Astrocyte of the spinal cord (primary cell): ENCODE measurements at places on chromosomes 5 and 9.

DNA sequence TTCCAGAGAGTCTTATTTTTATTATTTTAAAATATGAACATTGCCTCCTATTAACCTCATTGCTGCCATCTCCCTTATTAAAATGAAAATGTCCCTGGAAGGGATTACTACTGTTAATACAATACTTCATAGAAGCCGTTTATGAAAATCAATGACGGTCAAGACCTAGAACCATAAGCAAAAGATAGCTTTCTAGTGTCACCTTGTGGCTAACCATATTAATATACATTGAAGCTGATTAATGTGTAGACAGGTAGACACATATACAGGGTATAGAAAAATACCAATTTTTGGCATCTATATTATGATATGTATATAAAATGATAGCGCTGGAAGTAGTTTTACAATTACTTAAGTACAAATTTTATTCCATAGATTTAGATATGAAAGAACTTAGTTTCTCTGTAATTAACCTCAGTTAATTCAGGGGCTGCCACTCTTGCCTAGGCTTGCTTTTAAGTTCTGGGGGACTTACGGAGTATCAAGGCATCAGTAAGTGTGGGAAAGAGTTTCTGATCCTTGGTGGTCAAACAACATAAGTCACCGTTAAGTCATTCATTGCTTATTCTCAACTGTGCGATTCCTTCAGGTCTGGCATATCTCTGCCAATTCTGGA lies 2.5 kb upstream of the YTHDC2 start:
- DNase-seq = peak; percentile 55

DNA sequence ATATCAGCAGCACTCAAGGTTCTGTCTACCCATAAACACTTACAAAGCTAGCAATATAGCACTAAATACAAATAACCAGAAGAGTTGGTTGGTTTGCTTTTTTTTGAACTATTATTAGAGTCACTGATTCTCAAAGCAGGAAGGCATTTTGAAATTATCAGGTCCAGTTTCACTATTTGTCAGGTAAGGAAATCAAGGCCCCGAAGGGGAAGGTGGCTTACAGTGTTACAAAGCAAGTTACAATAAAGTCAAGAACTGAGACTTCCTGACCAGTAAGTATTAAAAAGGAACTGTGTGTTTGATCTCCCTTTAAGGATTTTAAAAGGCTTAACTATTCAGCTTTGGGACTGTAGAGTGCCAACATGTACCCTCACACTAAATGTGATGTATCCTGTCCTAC lies 10.8 kb downstream of the C5orf15 start:
- DNase-seq = no peak

- no peak for DNase-seq
Measured at GRCh38 chr5:170265522-170265921, 32.1 kb downstream of the LCP2 start.

- no peak for DNase-seq
Measured at GRCh38 chr5:53291528-53291927, 182.0 kb upstream of the MOCS2 start.

DNA sequence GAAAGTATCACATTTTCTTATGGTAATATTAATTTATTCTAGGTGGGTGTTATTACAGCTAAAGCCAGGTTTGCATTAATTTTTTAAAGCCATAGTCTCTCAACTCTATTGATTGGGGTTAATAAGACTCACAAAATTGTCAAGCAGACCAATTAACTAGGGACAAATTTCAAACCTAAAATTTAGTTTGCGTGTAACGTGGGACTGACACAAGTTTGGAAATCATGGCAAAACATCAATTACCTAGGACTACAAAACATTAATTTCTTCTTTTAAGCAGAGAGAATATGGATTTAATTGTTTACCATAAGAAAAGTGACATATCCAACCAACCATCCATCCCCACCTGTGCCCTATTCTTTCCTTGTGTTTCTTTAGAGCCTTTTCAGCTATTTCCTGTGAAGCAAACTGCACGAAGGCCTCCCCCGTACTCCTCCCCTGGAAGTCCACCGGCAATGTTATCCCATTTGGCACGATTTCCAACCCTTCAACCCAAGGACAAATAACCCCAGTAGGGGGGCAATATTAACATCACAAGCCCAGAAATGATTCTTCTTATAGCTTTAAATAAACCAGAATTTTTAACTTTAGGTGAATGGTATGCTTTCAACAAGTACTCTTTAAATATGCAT lies 4.4 kb downstream of the HNRNPH1 start:
- no peak for DNase-seq

- DNase-seq = peak; percentile 28
Measured at GRCh38 chr9:72633966-72634365, 112.6 kb downstream of the TMC1 start.

DNA sequence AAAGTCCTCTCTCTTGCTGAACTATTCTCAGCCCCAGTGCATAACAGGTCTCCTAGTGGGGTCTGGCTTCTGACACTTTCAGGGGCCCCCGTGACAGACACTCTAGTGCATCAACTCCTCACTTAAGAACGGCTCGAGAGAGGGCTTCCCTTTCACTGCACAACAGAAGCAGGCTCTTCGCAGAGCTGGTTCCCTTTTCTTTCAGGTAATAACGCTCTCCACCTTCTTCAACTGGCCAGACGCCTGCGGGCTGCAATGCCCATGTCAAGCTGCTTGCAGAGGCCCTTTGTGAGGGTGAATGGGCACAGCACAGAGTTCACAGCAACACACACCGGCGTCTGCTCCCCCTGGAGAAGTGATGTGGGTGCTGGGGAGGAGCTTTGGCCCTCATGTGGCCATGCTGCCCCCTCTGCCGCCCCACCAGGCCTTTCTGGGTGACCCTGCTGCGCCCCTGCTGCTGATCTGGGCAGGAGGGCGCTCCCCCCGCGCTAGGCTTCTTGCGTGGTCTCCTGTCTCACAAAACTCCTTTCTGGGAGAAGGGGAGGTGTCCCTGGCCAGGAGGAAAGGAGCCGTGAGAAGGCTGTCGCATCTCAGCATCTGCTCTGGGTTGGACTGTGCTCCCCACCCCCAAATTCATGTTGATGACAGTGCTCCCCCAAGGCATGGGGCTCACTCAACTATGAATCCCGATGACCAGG lies 2.4 kb downstream of the MRPL36 start:
- DNase-seq = no peak

DNA sequence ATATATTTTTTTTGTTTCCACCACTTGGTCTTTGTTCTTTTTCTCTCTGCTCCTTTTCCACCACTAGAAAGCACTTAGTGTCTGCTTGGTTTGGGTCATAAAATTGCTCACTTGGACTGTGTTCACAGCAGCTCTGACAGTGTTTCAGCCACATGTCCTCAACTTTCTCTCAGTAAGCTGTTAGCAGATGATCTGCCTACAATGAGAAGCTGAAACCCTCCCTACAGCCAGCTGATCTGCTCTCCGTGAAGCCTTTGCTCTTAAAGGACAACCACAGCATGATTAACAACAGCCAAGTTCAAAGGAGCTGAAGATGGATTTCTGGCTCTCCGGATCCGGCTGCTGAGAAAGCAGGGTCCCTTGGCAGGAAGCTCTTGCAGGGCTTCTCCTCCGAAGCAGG lies 31.6 kb downstream of the PRLR start:
- DNase-seq = peak; percentile 17

DNA sequence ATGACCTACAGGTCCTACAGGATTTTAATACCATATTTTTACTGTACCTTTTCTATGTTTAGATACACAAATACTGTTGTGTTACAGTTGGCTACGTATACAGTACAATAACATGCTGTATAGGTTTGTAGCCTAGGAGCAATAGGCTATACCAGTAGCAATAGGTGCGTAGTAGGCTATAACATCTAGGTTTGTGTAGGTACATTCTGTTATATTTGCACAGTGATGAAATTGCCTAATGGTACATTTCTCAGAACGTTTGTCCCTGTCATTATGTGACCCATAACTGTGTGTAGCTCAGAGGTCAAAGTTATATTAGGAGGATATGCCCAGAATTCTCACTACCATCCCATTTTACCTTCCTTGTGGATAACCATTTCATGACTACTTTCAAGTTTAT lies 59.7 kb downstream of the NIPBL start:
- DNase-seq = no peak

DNA sequence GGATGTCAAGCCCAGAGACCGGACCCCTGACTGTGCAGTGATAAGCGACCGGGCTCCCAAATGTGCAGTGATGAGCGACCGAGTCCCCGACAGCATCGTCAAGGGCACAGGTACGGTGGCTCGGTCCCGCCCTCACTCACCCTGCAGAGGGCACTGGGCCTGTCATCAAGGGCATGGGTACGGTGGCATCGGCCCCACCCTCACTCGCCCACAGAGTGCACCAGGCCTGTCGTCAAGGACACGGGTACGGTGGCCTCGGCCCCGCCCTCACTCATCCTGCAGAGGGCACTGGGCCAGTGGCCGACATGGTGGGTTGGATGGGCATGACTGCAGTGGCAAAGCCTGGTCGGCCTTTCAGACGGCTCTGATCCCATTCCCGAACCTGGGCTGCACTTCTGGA lies 9.7 kb upstream of the LRRC14B start:
- DNase-seq = no peak

GRCh38 chr5:65299861-65300260 lies 181.9 kb downstream of the ADAMTS6 start:
- peak; percentile 77 for DNase-seq

DNA sequence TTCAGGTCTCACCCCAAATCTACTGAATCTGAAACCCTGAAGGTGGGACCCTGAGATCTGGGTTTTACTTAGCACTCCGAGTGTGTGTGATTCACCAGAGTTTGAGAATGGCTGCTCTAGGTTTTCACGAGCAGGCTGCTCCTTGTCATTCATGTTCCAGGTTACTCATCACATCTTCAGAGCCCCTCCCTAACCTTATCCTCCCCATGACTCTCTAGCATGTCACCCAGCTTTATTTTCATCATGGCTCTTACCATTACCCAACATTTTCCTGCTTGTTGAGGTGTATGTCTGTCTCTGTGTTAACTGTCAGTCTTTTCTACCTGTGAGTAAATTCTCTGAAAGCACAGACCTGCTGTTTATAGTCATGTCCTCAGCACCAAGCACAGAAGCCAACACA lies 319.2 kb downstream of the NSG2 start:
- no peak for DNase-seq

- no peak for DNase-seq
Measured at GRCh38 chr5:141701360-141702119, 19.5 kb upstream of the ARAP3 start.

- peak; percentile 85 for DNase-seq
Measured at GRCh38 chr5:59174248-59174844, 591.5 kb downstream of the RAB3C start.

- DNase-seq = no peak
Measured at GRCh38 chr5:172999974-173000373, 16.4 kb downstream of the ATP6V0E1 start.

DNA sequence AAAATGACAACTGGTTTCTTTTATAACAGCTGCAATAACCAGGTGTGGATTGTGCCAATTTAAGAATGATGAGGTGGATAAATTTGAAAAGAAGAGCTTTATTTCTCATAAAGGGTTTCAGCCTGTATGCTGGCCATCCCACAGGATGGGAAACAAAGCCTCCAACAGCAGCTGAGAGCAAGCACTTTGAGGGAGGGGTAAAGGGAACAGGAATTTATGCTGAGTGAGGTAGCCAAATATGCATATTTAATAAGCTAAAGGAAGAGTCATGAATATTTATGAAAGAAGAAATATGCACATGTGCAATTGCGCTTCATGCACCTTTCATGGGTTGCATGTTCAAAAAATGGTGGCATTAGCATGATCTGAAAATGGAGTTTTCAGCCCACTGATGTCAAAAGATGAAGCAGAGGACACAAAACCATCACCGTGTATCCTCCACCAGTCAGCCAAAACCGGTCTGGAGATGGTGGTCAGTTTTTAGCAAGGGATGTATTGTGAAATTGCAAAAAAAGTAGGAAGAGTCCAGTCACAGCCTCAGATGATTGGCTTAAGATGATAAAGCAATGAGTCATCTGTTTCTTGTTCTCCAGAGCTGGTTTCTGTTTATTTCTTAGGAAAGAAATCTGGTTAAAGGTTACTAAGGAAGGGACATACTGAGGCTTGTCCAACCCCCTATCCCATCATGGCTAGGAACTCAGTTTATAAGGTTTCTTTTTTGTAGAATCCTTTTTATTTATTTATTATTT lies 47.9 kb downstream of the DEPDC1B start:
- peak; percentile 82 for DNase-seq

DNA sequence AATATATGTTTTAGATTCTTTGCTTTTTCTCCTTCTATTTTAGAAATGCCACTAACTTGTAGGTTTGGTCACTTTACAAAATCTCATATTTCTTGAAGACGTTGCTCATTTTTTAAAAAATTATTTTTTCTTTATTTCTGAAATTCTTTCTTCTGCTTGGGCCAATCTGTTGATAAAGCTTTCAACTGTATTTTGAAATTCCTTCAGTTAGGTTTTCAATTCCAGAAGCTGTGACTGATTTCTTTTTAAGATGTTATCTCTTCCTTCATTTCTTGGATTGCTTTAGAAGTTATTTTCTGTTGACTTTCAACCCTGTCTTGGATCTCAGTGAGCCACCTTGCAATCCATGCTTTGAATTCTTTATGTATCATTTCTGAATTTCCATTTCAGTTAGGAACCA lies 64.2 kb downstream of the SLC25A46 start:
- no peak for DNase-seq

DNA sequence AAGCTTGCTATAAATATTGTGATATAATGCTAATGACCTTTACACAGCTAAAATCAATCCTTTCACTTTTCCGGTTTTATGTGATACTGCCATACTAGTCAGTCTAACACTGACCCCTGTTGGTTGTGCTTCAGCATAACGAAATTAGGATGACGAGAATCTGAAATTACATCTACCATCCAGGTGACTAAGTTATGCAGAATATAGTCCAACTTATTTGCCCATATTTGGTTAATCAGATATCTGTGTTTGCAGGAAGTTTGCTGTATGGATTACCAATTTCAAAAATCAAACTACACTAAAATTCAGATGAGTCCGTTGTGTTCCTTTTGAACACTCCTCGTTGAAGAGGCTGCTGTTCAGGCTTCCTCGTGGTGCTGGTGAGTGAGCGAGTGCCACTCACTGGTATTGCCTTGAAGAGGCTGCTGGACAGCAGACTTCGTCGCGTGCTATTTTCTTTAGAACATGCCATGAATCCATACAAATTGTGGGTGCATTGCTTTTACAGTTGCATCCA lies 32.5 kb downstream of the TENT4A start:
- DNase-seq = peak; percentile 64
